ENCODE measurements at places on chromosomes 3 and 15.

GRCh38 chr15:67820992-67821783, 4.1 kb upstream of the SKOR1 start:
- DNase-seq = no peak

- no peak for DNase-seq
Observed at GRCh38 chr3:57758686-57759085, 2.6 kb downstream of the SLMAP start.

- DNase-seq = no peak
Observed at GRCh38 chr3:59412516-59412915, 362.7 kb upstream of the CFAP20DC start.

GRCh38 chr3:81920816-81921215, 159.4 kb upstream of the GBE1 start:
- DNase-seq = peak; percentile 11

DNA sequence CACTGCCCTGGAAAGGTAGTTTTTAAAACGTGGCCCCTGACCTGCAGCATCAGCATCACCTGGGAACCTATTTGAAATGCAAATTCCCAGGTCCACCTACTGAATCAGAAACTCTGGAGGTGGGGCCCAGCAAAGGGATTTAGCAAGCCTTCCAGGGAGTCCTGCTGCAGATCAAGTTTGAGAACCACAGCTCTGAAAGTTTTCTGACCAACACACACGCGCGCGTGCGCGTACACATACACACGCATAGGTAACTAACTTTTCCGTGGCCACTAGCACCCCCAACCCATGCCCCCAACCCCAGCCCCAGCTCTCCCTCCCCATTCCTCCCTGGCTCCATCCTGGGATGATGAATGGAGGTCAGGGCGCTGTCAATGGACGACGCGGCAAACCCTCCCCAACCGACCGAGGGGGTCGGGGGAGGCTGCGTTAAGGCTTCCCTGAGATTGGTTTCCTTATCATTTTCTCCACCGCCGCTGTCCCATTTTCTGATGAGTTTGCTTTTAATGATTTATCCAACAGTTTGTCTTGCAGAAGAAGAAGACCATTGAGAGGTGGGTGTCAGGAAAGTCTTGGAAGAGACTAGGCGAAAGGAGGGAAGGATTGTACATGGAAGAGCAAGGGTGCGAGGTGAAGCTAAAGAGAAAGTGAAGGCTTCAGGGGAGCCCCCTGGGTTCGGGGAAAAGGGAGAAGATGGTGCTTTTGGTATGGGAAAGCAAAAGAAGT, 590 bp upstream of the BOC start:
- no peak for DNase-seq

DNA sequence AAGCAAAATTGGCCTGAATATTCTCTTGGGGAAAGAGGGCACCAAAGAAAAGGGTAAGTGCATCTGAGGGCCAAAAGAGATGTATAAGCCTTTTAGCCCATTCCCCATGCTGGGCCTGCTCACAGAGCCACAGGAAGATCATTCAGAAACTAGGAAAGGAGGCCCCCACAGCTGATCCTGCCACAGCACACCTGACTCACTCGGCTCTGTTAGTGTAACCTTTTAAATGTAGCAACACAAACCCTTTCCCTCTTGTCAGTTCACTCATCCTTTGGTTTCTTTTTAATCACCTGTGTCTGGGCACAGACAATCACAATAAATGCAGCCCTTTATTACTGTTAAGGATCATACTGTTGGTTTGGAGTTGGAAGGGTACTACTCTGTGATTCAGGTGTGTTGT, 69.9 kb downstream of the PDCD6IP start:
- no peak for DNase-seq

- DNase-seq = no peak
Observed at GRCh38 chr3:123576122-123576521, 8.7 kb downstream of the HACD2 start.

DNA sequence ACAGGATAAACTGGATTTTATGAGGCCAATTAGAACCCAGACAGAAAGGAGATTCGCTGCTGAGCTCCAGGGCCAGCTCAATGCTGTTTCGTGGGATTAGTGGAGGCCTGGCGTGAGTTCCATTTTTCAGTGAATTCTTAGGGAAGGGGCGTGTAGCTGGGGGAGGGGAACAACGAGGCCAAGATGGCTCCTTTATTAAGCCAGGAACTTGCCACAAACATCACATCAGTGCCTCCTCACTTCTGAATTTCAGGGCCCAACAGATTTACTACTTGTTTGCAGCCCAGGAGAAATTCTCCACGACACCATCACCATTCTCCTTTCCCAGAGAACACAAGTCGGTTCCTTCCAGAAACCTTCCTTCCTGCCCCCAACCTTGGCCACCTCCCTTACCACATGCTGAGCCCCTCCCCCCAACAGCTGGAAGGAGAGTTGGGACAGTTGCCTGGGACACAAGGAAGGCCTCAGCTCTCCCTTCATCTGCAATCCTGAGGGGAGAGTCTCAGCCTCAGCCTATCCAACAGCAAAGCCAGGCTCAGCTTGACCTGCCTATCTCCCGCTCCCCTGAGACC, 5.8 kb downstream of the IGDCC4 start:
- peak; percentile 26 for DNase-seq

- no peak for DNase-seq
Observed at GRCh38 chr15:39589193-39589814, 8.4 kb downstream of the THBS1 start.

DNA sequence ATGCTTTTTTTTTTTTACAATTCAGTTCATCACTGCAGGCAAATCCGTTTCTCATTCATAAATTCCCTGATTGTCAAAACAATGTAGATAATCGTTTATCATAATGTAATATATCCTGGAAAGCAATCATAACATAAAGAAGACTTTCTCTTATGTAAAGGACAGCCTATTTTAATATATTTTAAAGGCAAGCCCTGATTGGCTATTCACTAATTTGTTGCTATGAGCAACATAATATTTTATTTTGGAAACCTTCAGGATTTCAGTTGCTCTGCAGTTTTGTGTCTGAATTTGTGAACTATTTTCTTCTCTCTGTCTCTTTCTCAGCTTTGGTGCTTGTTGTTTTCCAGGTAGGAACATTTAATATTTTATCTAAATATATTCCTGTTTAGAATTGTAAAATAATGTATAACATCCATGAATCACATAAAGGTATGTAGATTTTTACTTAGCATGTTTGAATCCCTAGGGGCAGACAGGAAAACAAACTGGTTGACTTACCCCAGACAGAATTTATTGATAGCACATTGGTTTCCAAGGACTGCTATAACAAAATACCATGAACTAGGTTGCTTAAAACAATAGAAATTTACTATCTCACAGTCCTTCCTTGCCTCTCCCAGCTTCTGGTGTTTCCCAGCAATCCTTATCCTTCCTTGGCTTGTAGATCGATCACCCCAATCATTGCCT, 253.5 kb downstream of the CDIN1 start:
- DNase-seq = no peak

DNA sequence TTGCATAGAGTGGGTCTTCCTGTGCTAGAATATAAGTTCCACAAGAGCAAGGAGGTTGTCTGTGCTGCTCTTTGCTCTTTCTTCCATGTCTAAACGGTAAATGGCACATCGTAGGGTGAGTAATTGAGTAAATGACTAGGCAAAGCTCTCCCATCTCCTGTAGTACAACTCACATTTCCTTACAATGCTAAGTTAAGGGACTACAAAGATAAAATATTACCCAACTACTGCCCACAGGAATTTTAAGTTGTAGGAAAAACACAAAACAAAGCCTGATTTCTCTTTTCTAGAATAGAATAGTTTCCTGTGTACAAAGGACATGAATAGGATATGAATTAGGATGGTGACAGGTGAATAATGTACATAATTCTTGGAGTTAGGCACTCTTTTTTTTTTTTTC, 19.9 kb upstream of the LRIG1 start:
- DNase-seq = no peak

GRCh38 chr15:66942649-66943390, 122.6 kb upstream of the SMAD3 start:
- DNase-seq = no peak

DNA sequence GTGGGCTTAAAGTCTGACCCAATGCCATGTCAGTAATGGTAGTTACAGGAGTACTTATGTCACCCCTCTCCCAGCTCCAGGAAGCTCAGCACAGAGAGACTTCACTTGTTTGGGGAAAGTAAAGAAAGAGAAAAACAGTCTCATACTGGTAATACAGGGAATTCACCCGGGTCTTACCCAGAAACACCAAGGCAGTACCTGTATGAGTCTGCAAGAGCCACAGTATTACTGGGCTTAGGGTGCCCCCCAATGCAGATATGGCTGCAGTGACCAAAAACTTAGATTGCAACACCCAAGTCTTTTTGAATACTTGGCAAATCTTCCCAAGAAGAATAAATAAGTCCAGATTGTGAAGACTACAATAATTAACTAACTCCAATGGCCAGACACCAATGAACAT, 622.1 kb downstream of the IGSF11 start:
- DNase-seq = no peak

DNA sequence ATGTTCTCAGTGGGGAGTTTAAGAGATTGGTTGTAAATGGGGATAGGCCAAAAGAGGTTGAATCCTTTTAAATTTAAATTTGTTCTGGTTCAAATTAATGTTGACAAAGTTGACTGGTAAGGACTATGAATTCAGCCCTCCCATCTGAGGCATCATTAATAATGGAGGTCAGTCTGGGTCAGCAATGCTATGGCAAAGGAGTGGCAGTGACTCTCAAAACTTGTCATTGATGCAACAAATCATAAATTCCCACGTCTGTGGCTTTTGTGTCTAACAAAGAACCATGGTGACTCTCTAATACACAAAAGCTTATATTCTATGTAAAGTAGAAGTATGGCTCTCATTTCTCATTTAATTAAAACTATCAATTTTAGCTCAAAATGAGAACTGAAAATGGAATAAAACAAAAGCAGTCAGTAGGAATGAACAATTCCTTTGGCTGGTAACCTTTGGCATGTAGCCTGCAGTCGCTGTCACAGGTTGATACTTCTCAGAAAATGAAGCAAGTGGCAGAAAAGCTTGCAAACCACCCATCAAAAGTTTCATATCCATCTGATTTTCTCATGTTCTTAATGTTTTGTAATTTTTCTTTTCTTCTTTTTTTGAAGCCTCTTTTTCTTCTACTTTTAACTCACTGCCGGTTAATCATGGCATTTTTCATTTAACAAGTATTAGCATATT, 12.2 kb upstream of the ZBED2 start:
- DNase-seq = no peak

- DNase-seq = no peak
Observed at GRCh38 chr3:73608456-73609314, 16.1 kb downstream of the PDZRN3 start.

Data from large intestine (tissue), 12 donors.